Gastrocnemius medialis (tissue), 4 donors: ENCODE measurements at places on chromosomes 12 and 14. TPM values are rescaled to one million over a fixed set of nuclear protein-coding genes. Genes with fewer than 3 reads are reported as not detected.

DNA sequence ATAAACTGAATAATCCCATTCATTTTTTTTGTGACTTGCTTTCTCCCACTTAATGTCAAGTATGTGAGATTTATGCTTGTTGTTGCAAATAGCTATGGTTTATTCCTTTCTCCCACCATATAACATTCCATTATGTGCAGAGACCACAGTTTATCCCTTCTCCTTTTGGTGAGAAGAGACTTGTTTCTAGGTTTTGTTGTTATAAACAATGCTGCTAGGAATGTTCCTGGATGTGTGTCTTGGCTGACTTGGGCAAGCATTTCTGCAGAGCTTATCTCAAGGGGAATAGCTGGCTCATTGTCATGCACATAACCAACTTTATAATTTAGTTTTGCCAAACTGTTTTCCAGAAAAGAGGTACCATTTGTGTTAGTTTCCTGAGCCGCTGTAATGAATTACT lies 47.6 kb upstream of the PPP1CC start:
- no peak for DNase-seq
- H3K36me3 ChIP-seq = no peaks in the 10 kb centered on the region
- H3K27me3 ChIP-seq = no peaks in the 10 kb centered on the region
- no peaks in the 10 kb centered on the region for H3K4me1 ChIP-seq
- H3K27ac ChIP-seq = no peak overlapping the region
- no peak overlapping the region for H3K4me3 ChIP-seq

GRCh38 chr14:38255673-38256532 lies at the start of gene CLEC14A:
CLEC14A (minus strand) TSS chr14:38256093; CDS start chr14:38256022, 71 bp downstream.
- H3K36me3 ChIP-seq = no peaks in the 10 kb centered on the region
- DNase-seq = peak; percentile 49
- no peaks in the 10 kb centered on the region for H3K27me3 ChIP-seq
- H3K4me3 ChIP-seq = peak within 1 kb of the TSS; percentile 58
- no peaks in the 10 kb centered on the region for H3K4me1 ChIP-seq

- H3K36me3 ChIP-seq = no peaks in the 10 kb centered on the region
- H3K4me3 ChIP-seq = no peak overlapping the region
- no peak overlapping the region for H3K27ac ChIP-seq
- DNase-seq = no peak
Measured at GRCh38 chr12:107884769-107885694, 110.5 kb downstream of the ASCL4 start.

DNA sequence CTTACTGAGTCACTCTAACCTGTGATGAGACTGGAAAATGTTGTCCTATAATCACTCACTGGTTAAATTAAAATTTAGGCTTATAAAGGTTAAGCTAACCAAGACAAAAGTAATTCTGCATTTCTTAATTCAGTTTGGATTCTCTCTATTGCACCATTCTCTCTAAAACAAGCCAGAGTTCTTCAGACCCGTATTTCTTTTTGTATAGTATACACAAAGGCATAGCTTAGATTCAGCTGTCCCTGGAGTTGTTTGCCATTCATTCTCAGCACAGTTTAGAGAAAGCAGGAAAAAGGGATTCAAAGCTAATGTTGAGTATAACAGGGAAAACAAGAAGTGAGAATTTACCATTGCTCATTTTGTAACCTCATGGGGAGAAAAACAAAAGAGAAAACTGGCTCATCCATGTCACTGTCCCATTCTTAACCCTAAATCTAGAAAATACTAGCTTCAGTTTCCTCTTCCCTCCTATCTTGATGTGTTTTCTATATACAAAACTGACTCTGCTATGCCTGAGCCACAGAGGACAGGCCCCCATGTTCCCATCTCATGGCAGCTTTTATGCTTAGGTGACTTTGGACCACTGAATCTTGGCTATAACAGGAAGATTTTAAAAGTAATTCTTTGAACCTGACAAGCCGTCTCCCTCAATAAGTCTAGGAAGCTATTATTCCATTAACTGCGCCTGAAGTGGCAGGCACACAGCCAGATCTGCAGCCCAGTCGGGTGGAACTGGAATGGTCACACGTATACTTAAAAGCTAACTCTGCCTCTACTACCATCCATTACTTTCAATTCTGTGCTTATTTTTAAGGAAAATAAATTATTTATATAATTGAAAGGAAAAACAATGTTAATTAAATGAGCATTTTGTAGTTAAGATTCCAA lies 7.0 kb downstream of the AREL1 start:
- H3K27ac ChIP-seq = no peak overlapping the region
- H3K27me3 ChIP-seq = no peaks in the 10 kb centered on the region
- no peaks in the 10 kb centered on the region for H3K36me3 ChIP-seq

- H3K4me1 ChIP-seq = no peaks in the 10 kb centered on the region
- no peak overlapping the region for H3K27ac ChIP-seq
- H3K27me3 ChIP-seq = no peaks in the 10 kb centered on the region
- H3K36me3 ChIP-seq = no peaks in the 10 kb centered on the region
- no peak for DNase-seq
Measured at GRCh38 chr12:110816779-110817178, 30.0 kb upstream of the CCDC63 start.

- no peaks in the 10 kb centered on the region for H3K4me1 ChIP-seq
- no peaks in the 10 kb centered on the region for H3K36me3 ChIP-seq
- H3K27ac ChIP-seq = no peak overlapping the region
- no peaks in the 10 kb centered on the region for H3K27me3 ChIP-seq
- no peak overlapping the region for H3K4me3 ChIP-seq
- no peak for DNase-seq
Measured at GRCh38 chr12:22255097-22255496, 79.4 kb downstream of the ST8SIA1 start.

DNA sequence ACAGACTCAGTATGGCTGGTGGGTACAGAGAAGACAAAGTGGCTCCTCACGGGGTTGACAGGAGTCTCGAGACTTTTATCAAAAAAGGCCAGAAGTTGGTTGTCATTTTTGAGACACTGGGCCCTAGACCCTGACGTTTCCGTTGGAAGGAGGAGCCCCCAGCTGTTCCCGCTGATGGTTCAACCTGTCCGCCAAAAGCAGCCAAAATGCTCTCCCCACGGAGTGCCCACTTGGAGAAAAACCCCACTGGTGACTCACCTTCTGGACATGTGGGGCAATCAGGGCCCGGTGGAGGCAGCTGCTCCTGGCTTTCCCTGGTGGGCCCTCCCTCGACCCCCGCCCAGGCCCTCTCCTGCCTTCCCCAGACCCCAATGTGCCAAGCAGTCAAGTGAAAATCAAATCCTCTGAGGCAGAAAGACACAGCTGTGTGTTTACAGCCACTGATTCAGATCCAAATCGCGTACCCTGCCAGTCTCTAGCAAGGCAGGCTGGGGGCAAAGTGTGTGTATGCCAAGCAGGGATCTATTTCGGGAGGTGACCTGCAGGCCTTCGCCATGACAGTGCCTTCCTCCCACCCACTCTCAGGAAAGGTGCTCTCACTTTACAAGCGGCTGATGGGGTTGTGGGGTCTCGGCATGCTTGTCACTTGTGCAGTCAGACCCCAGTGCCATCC lies 347.4 kb downstream of the DPF3 start:
- peak overlapping the region; percentile 64 for H3K27ac ChIP-seq
- H3K36me3 ChIP-seq = no peaks in the 10 kb centered on the region
- peak; percentile 48 for DNase-seq
- H3K4me1 ChIP-seq = peaks cover 31% of the 10 kb centered on the region
- no peak overlapping the region for H3K4me3 ChIP-seq

- no peaks in the 10 kb centered on the region for H3K4me1 ChIP-seq
- H3K27me3 ChIP-seq = no peaks in the 10 kb centered on the region
- H3K36me3 ChIP-seq = no peaks in the 10 kb centered on the region
- no peak overlapping the region for H3K27ac ChIP-seq
Measured at GRCh38 chr12:91230841-91231240, 48.2 kb upstream of the DCN start.

DNA sequence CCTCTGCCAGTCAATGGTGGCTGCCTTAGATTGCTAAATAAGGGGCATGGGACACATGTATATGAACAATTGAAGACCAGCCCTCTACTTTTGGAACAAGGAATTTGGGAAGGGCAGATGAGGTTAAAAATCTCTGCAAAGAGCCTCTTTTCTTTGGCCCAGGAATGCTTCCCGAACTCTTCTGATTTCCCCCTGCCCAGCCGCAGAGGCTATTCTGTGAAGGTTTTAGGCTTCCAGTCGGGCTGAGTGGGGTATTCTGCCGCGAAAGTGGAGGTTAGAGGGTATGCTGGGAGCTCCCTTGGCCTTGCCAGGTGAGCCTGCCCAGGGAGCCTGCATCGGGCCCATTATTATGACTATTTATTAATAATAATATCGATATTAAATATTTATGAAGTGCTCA lies 1.2 kb downstream of the POU6F1 start:
- no peak for DNase-seq
- H3K36me3 ChIP-seq = no peaks in the 10 kb centered on the region
- peak overlapping the region; percentile 88 for H3K4me3 ChIP-seq
- peak overlapping the region; percentile 99 for H3K27ac ChIP-seq
- no peaks in the 10 kb centered on the region for H3K27me3 ChIP-seq

DNA sequence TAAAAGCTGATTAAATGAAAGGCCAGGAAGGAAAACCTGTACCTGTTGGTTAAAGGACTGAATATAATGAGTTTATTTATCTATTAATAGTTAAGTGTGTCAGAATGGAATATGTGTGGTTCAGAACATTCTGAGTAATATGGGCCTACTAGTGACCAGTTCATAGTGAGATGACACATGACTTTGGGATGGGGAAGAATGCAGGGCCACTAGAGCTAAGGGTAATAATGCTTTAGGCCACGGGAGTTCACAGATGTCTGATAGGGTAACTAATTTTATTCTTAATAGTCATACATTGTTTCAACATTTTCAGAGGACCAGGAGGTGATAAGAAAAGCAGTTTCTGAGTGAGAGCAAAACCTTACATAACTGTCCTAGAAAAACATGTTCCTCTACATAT lies 247.8 kb upstream of the OR4E1 start:
- no peaks in the 10 kb centered on the region for H3K36me3 ChIP-seq
- H3K27me3 ChIP-seq = no peaks in the 10 kb centered on the region
- DNase-seq = no peak

DNA sequence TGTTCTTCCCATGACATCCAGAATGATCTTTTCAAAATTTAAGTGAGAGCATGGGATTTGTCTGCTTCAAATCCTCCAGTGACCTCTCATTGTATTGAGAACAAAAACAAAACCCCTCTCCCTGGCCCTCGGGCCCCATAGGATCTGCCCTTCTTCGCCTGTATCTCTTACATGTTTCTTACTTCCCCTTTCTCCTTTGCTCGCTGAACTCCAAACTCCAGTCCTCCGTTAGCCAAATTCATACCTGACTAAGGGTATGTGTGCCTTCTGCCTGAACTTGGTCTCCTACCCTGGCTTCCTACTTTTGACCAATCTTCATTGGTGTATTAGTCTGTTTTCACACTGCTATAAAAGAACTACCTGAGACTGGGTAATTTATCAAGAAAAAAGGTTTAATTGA lies 13.2 kb upstream of the TSPAN11 start:
- H3K4me3 ChIP-seq = no peak overlapping the region
- no peak overlapping the region for H3K27ac ChIP-seq
- no peaks in the 10 kb centered on the region for H3K27me3 ChIP-seq
- no peaks in the 10 kb centered on the region for H3K4me1 ChIP-seq
- DNase-seq = no peak
- H3K36me3 ChIP-seq = no peaks in the 10 kb centered on the region

DNA sequence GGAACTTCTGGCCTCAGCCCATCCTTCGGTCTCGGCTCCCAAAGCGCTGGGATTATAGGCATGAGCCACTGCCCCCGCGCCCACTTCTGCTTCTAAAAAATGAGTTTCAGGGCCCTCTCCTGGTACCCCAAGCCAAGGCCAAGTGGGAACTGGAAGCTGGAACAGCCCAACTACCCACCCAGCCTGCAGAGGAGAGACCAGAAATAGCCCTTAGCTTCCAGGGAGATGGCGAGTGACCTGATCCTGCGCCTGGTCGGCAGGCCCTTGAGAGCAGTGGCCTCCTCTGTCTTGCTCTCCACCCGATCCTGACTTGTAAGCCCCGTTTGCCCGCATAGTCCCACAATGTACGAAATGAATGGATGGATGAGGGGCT lies 31.2 kb upstream of the PLEKHG6 start:
- no peaks in the 10 kb centered on the region for H3K36me3 ChIP-seq
- peaks cover 26% of the 10 kb centered on the region for H3K4me1 ChIP-seq
- peak overlapping the region; percentile 42 for H3K4me3 ChIP-seq
- H3K27me3 ChIP-seq = no peaks in the 10 kb centered on the region
- DNase-seq = no peak
- peak overlapping the region; percentile 79 for H3K27ac ChIP-seq

DNA sequence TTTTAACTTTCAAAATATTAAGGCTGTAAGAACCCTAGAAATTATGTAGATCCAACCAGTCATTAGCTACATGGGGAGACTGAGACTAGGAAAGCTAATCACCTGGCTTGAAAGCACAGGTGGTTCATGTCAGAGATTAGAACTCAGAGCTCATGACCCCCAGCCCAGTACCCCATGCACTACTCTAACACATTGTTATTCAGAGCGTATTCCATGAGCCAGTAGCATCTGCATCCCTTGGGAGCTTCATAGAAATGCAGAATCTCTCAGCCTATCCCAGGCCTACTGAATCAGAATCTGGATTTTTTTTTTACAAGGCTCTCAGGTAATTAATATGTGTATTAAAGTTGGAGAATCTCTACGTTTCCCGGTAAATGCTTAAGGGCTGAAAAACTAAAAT lies 161.7 kb downstream of the BTG1 start:
- H3K27me3 ChIP-seq = no peaks in the 10 kb centered on the region
- H3K4me1 ChIP-seq = no peaks in the 10 kb centered on the region
- H3K36me3 ChIP-seq = no peaks in the 10 kb centered on the region
- no peak overlapping the region for H3K27ac ChIP-seq

DNA sequence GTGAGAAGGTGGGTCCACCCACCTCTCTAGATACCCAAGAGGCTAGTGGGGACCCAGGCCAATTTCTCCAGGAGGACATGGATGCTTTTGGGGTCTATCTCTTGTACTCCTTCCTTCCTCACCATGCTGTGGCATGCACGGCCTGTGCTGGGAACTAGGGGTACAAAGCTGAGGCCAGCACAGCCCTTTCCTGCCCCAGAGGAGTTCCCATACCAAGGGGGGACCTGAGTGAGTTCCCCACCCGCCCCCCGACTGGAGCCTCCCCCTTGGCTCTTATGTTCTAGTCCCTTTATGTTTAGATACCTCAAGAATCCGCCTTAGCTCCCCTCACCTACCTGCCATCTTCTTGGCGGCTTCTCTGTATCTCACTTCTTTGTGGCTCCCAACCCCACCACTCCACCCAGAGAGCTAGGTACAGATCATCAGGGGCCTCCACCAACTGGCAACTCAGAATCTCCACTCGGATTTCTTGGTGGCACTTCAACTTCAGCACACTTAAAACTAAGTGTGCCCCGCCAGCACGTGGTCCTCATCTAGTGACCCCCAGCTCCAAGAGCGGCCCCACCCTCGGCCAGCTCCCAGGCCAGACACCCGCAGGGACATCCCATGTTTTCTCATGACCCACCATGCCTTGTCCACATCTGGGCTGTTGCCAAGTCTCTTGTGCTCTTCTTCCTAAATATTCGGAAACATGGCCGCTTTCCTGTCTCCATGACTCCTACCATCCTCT lies 115.2 kb upstream of the RTL1 start:
- H3K4me1 ChIP-seq = no peaks in the 10 kb centered on the region
- no peaks in the 10 kb centered on the region for H3K36me3 ChIP-seq
- no peak for DNase-seq

- peaks cover 15% of the 10 kb centered on the region for H3K4me1 ChIP-seq
- H3K4me3 ChIP-seq = no peak overlapping the region
- DNase-seq = no peak
- H3K27me3 ChIP-seq = no peaks in the 10 kb centered on the region
- no peaks in the 10 kb centered on the region for H3K36me3 ChIP-seq
Measured at GRCh38 chr14:99802301-99803105, 9.3 kb downstream of the EML1 start.

- H3K27me3 ChIP-seq = no peaks in the 10 kb centered on the region
- no peak overlapping the region for H3K4me3 ChIP-seq
- no peaks in the 10 kb centered on the region for H3K4me1 ChIP-seq
Measured at GRCh38 chr14:72054911-72055310, 122.7 kb downstream of the RGS6 start.

Gene BIN2
- 1.2 TPM for total RNA-seq

Gene EXOC3L4
- 0.35 TPM for total RNA-seq

Gene SFSWAP
- 27.2 TPM for total RNA-seq

Gene MAP1LC3B2
- total RNA-seq = 0.68 TPM
